Uterus (tissue), 4 donors: ENCODE measurements at places on chromosomes 2 and 18.

DNA sequence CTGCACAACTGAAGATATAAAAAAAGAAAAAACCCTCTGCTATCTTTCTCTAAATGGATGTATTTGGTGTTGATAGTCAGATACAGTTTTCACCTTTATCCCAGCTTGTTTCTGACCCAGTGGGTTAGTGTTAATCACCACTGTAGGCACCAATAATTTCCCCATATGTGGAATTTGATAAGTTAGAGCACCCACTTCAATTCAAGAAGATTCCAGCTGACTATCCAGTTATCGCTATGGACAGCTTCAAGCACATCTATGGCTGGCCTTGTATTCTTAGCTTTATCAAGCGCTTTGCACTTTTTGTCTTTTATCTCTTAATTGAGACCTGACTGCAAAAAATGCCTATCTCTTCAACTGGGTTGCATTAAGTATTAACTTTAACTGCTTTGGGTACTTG lies 200.4 kb downstream of the NR4A2 start:
- DNase-seq, result no peak

DNA sequence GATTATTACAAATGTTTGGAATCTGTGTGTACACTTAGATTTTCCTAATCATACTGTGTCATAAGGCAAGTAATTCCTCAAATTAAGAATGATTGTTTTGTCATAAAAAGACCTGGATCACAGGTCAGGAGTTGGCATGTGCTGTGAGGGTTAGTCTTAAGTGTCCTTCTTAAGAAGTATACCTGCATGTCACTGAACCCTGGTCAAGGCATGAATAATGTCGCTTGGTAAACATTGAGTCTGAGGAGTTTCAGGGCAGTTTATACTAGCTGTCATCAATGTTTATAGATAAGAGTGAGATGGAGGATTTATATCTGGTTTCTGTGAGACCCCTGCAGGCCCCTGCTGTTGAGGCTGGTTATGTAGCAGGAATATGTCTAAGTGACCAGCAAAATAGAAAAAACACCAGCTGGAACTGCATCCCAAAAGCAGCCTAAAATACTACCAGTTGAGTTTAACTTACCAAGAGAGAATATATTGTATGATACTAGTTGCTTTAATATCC lies 112.0 kb upstream of the NOSTRIN start:
- DNase-seq, result no peak

GRCh38 chr2:232838406-232838874 lies 31.6 kb upstream of the SNORC start:
- DNase-seq, result no peak

DNA sequence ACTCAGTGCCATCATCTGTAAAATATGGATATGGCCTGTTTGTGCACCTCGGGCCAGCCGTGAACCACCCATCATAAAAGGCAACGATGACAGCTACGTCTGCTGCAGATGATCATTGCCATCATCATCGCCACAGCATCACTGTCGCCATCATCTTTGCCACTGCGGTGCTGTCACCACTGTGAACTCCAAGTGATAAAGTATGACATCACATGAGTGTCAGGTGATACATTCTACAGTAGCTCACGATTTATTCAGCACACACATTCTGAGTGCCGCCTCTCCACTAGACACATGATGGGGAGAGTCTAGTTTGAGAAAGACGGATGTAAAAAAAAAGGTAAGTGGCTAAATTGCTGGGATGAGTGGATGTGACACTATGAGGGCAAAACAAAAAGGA lies 755.4 kb upstream of the RAB6C start:
- no peak for DNase-seq
